ENCODE measurements at places on chromosomes 4 and X.

GRCh38 chr4:141074098-141074878 lies 59.0 kb downstream of the RNF150 start:
- DNase-seq = no peak

GRCh38 chr4:87120411-87121162 lies 99.8 kb downstream of the KLHL8 start:
- peak; percentile 92 for DNase-seq

DNA sequence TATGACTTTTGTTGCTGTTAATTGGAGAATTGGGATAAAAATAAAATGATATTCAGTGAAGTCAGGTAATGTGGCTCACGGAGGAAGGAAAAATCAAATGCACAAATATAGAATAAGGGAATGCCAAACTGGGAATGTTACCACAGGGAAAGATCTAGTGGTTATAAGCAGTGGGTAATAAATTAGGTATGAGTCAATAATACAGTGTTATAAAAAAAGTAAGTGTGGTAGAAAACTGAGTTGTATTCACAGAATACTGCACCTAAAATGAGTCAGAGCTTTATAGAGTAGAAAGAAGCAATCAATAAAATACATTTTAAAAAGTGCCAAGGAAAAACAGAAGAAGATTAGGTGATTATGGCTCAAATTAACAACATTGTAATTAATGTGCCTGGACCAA lies 34.5 kb downstream of the INTS12 start:
- DNase-seq = no peak

GRCh38 chr4:82381661-82382296 lies 8.0 kb upstream of the HNRNPD start:
- DNase-seq = no peak
